Stimulated activated CD4-positive, alpha-beta T cell treated with anti-CD3 and anti-CD28 coated beads, Interleukin-12 subunit alpha, Interleukin-12 subunit beta, amount 100 ng/mL, for 24 hours (primary cell): ENCODE measurements at places on chromosomes 5 and 9.

- peak; percentile 17 for DNase-seq
Measured at GRCh38 chr9:83708515-83709158, 879 bp upstream of the UBQLN1 start.

- no peak for DNase-seq
Measured at GRCh38 chr5:33310451-33310850, 130.3 kb upstream of the TARS1 start.

GRCh38 chr9:120720404-120720803 is 6.1 kb upstream of the MEGF9 start:
- no peak for DNase-seq

DNA sequence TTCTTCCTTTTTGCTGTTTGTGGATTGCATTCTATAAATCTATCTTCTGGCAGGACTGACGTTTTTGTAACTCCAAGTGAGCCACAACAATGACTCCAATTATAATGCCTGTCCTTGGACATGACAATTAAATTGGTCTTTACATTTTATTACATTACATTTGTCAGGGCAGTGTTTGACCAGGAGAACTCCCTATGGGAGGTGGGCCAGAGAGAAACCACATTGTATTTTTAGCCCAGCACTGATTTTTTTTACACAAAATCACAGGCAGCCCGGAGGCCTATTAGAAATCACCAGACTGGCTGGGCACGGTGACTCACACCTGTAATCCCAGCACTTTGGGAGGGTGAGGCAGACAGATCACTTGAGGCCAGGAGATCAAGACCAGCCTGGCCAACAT is 99.1 kb upstream of the SMC5 start:
- DNase-seq, result no peak

- DNase-seq, result no peak
Measured at GRCh38 chr5:149820536-149821510, 90.7 kb downstream of the PPARGC1B start.
